Mesothelial cell of epicardium (in vitro differentiated cells): ENCODE measurements at places on chromosomes 13 and 19.

GRCh38 chr13:95060014-95060519 lies 241.2 kb downstream of the ABCC4 start:
- no peak for DNase-seq
- no peak overlapping the region for H3K27ac ChIP-seq
- H3K27me3 ChIP-seq, result no peaks in the 10 kb centered on the region
- H3K4me3 ChIP-seq, result no peak overlapping the region

DNA sequence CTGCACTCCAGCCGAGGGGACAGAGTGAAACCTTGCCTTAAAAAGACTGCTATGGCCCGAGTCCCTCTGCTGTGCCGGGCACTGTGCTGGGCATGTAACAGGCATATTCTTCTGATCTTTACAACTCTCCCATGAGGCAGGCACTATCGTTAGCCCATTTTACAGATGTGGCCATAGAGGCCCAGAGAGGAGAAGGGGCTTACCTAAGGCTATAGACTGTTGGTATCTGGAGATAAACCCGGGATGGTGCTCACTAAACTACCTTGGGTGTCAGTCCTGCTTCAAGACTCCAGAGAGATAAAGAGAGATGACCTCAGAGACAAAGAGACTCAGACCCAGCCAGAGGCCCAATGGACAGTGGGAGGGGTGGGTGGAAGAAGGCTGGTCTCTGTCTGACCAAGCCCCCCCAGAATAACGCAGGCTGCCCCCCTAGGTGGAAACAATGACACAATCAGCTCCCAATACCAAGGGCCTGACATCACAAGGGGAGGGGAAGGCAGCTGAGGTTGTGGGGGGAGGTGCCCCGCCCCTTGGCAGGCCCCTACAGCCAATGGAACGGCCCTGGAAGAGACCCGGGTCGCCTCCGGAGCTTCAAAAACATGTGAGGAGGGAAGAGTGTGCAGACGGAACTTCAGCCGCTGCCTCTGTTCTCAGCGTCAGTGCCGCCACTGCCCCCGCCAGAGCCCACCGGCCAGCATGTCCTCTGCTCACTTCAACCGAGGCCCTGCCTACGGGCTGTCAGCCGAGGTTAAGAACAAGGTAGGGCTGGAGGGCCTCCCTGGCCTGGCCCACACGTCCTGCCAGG lies at the start of gene CNN1:
TSS of gene CNN1 (plus strand) at position 620 of the 805 bp plus-strand sequence. CDS start at position 697, 77 bp downstream.
- H3K4me3 ChIP-seq, result peak within 1 kb of the TSS; percentile 57
- DNase-seq, result peak; percentile 68
- H3K36me3 ChIP-seq, result no peaks in the 10 kb centered on the region
- H3K27me3 ChIP-seq, result no peaks in the 10 kb centered on the region

GRCh38 chr19:21705393-21705792 lies 62.0 kb downstream of the ZNF100 start:
- no peak overlapping the region for H3K4me3 ChIP-seq
- H3K36me3 ChIP-seq, result peaks cover 2% of the 10 kb centered on the region
- H3K27ac ChIP-seq, result no peak overlapping the region

GRCh38 chr13:46554951-46555350 lies 2.0 kb downstream of the LRCH1 start:
- H3K27me3 ChIP-seq, result no peaks in the 10 kb centered on the region
- H3K4me1 ChIP-seq, result peaks cover 45% of the 10 kb centered on the region
- peak overlapping the region; percentile 98 for H3K27ac ChIP-seq
- no peak for DNase-seq
- no peaks in the 10 kb centered on the region for H3K36me3 ChIP-seq

DNA sequence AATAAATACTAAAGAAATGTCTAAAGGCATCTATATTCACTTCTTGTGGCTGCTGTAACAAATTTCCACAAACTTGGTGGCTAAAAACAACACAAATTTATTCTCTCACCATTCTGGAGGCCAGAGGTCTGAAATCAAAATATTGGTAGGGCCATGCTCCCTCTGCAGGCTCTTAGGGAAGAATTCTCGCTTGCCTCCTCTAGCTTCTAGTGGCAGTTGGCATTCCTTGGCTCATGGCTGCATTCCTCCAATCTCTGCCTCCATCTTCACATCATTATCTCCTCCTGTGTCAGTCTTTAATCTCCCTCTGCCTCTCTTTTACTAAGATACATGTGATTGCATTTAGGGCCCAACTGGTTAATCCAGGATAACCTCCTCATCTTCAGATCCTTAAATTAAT lies 54.1 kb upstream of the RFXAP start:
- H3K4me3 ChIP-seq, result no peak overlapping the region
- peaks cover 29% of the 10 kb centered on the region for H3K4me1 ChIP-seq
- no peak for DNase-seq
- H3K27ac ChIP-seq, result no peak overlapping the region

DNA sequence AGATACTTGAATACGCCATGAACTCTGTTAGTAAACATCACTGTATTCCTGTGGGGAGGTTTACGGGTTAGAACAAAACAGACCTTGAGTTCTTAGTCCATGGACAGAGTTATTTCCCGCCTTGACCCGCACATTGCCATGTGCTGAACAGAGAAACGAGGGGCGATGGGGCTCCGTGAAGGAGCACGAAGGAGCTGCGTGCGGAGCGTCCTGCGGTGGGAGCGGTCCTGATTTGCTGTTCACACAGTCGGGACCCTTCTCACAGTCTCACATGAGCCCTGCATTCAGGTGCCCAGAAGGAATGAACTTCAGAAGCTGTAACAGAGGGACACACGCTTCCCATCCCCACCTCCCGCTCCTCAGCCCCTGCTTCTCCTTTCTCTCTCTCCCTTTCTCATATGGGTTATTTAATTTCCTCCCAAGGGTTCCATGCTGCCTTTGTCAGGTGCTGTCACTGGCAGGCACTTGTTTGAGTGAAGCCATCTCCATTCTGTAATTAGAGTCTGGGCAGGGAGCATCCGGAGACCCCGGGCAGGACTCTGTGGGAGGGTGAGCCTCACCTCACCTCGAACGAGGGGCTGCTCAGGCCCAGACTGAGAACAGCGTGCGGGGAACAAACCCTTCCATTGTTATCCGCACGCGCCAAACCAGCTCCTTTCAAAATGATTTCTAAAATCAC lies 76.9 kb downstream of the TEX29 start:
- DNase-seq, result no peak
- H3K27ac ChIP-seq, result no peak overlapping the region
- H3K4me3 ChIP-seq, result no peak overlapping the region
- H3K27me3 ChIP-seq, result peaks cover 18% of the 10 kb centered on the region
- H3K36me3 ChIP-seq, result no peaks in the 10 kb centered on the region

GRCh38 chr13:42754801-42755510 lies 26.4 kb upstream of the FAM216B start:
- H3K27ac ChIP-seq, result peak overlapping the region; percentile 55
- no peaks in the 10 kb centered on the region for H3K27me3 ChIP-seq
- no peak for DNase-seq
- H3K4me1 ChIP-seq, result peaks cover 32% of the 10 kb centered on the region
- no peak overlapping the region for H3K4me3 ChIP-seq
- no peaks in the 10 kb centered on the region for H3K36me3 ChIP-seq

DNA sequence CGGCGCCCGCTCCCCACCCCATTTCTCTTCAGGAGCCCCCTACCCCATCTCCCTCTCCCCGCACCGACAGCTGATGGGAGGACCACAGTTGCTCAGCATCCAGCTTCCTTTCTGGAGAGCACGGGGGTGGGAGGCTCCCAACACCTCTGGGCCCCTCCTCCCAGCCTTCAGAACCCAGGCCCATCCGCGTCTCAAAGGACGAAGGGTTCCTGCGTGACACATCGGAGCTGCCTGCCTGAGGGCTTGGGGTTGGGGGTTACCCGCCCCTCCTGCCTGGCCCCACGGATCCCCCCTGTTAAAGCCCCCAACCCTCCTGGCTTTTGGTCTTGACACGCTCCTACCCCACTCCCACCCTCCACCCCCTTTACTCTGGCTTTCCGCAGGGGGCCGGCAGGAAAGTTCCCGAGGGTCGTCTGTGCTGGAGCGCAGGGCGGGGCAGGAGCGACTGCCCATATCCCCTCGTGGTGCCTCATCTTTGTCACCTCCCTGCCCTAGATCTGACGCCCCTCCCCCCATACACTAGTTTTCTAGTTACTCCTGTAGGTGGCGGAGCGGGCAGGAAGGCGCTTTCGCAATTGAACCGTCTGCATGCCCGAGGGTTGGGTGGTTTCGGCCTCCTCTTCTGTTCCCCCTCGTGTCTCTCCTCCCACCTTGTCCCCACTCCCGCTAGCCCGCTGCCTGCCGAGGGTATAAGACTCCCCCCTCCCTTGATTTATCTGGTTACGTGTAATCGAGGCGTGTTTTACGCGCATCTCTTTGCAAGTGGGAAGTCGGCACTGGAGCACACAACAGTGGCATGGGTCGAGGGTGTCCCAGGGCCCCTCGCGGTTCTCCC lies 924 bp downstream of the TRAPPC5 start:
- peaks cover 13% of the 10 kb centered on the region for H3K36me3 ChIP-seq
- H3K4me3 ChIP-seq, result peak overlapping the region; percentile 84
- peak overlapping the region; percentile 87 for H3K27ac ChIP-seq
- H3K27me3 ChIP-seq, result peaks cover 25% of the 10 kb centered on the region
- H3K4me1 ChIP-seq, result peaks cover 17% of the 10 kb centered on the region

GRCh38 chr19:24099829-24100228 lies 12.8 kb downstream of the ZNF254 start:
- peaks cover 36% of the 10 kb centered on the region for H3K4me1 ChIP-seq
- H3K4me3 ChIP-seq, result no peak overlapping the region

GRCh38 chr19:8453616-8454015 lies 8.8 kb downstream of the HNRNPM start:
- peak overlapping the region; percentile 39 for H3K27ac ChIP-seq
- peaks cover 10% of the 10 kb centered on the region for H3K36me3 ChIP-seq
- H3K27me3 ChIP-seq, result no peaks in the 10 kb centered on the region
- H3K4me3 ChIP-seq, result no peak overlapping the region
- DNase-seq, result no peak

GRCh38 chr13:59689057-59689456 lies 474.7 kb downstream of the DIAPH3 start:
- H3K4me1 ChIP-seq, result peaks cover 68% of the 10 kb centered on the region
- H3K27me3 ChIP-seq, result no peaks in the 10 kb centered on the region
- peaks cover 2% of the 10 kb centered on the region for H3K36me3 ChIP-seq
- H3K4me3 ChIP-seq, result no peak overlapping the region

DNA sequence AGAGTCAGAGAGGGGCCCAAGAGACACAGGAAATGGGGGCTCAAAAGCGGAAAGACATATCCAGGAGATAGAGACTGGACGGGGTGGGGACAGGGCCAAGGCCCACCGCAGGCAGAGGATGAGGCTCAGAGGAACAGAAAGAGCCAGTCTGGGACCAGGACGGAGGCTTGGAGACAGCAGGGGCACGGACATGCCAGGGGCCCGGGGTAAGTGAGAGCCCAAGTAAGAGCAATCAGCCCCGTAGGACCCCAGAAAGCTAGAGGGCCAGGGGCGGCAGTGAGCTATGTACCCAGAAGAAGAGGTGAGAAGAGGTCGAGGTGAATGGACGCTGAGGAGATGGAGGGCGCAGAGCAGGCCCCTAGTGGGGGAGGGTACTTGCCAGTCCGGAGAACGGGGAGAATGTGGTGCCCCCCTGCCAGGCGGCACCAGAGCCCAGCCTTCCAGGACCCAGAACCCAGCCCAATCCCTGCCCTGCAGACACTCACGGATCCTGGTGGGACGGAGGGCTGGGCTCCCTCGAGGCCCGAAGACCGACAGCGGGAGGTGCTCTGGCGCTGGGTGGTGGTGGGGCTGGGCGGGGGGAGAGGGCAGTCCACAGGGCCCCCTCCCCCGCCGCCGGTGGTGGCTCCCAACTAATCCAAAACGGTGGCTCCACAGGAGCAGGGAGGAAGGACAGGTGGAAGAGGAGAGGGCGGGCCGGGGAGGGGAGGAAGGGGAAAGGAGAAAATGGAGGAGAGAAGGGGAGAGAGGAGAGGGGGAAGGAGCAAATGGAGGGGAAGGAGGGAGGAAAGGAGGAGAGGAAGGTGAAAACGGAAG lies 1.0 kb downstream of the GRIK5 start:
- peaks cover 12% of the 10 kb centered on the region for H3K27me3 ChIP-seq
- no peak overlapping the region for H3K4me3 ChIP-seq
- no peak for DNase-seq
- H3K4me1 ChIP-seq, result peaks cover 5% of the 10 kb centered on the region

DNA sequence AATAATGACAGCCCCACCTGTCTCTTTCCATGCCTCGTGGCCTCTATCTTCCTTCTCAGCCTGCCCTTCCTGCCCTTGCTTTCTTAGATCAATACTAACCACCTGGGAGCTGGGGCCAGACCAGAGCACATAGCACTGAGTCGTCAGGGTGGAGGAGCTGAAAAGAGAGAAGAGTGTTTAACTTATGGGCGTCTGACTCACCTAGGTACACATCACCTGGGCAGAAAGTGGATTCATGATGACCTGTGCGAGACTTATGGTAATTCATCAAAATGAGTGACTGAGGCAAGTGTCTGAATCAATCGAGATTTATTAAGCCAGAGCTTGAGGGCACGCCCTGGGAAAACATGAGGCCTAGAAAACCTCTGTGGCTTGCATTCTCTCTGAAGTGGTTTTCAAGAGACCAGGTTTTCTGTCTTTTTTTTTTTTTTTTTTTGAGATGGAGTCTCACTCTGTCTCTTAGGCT lies 19.2 kb downstream of the CEACAM6 start:
- no peaks in the 10 kb centered on the region for H3K36me3 ChIP-seq
- no peaks in the 10 kb centered on the region for H3K27me3 ChIP-seq
- H3K4me1 ChIP-seq, result no peaks in the 10 kb centered on the region

DNA sequence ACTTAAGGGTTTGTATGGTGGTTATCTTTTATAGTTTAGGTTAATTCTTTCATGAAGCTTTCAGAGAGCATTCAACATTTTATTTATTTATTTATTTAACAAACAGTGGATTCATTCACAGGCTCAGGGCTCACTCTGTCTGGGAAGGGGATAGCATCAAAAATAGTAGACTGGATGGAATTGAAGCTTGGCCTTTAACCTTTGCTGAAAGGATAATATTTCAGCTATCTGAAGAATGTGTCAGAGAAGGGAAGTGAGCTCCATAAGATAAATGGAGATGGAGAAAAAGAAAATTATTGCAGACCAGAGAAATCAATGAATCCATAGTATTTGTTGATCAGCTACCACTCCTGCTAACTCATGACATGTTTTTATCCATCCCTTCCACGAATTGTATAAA lies 305.6 kb downstream of the COG6 start:
- no peak overlapping the region for H3K4me3 ChIP-seq
- H3K27me3 ChIP-seq, result no peaks in the 10 kb centered on the region
- no peak for DNase-seq
- no peaks in the 10 kb centered on the region for H3K4me1 ChIP-seq
- no peaks in the 10 kb centered on the region for H3K36me3 ChIP-seq
